HS-5 (cell line): ENCODE measurements at places on chromosomes 12 and 14.

GRCh38 chr14:59265808-59266207, 77.3 kb downstream of the DAAM1 start:
- no peak for DNase-seq

GRCh38 chr14:37588956-37589714, 5.9 kb downstream of the FOXA1 start:
- DNase-seq, result no peak

GRCh38 chr14:95536036-95536593, 1.3 kb downstream of the GLRX5 start:
- DNase-seq, result no peak

- DNase-seq, result no peak
Measured at GRCh38 chr12:96421014-96421413, 20.8 kb upstream of the CDK17 start.

- no peak for DNase-seq
Measured at GRCh38 chr14:93953263-93953662, 23.1 kb downstream of the ASB2 start.

- DNase-seq, result no peak
Measured at GRCh38 chr12:11712491-11712890, 63.0 kb downstream of the ETV6 start.

DNA sequence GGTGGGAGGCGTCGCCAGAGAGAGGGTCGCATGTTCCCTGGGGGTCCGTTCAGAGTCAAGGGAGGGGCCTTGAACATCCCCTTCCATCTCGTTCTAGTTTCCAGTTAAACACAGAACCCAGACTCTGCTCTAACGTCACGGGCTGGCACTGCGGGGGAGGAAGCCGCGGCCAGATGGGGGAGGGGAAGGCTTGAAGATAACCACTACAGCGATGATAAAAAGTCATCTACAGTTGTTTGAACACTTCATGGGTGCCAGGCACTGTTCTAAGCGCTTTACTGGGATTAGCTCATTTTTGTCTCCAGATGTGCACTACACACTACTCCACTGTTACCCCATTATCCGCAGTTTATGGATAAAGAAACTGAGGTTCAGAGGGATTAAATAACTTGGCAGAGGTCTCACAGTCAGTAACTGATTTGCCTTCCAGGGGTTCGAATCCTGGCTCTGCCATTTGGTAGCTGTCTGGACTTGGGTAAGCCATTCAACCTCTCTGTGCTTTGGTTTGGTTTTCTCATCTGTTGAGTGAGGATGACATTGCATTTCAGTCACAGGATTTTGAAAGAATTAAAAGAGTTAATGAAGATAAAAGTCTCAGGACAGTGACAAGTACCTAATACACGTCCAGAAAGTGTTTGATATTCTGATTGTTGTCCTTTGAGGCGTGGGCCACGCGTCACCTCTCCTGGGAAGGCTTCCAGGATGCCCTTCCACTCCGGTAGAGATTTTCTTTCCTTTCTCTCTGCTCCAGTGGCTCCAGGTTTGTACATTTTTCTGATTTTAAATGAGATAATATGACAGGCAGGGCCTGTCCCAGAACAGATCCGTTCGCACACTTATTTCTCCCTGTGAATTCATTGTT, 798 bp upstream of the RASAL1 start:
- DNase-seq, result no peak

DNA sequence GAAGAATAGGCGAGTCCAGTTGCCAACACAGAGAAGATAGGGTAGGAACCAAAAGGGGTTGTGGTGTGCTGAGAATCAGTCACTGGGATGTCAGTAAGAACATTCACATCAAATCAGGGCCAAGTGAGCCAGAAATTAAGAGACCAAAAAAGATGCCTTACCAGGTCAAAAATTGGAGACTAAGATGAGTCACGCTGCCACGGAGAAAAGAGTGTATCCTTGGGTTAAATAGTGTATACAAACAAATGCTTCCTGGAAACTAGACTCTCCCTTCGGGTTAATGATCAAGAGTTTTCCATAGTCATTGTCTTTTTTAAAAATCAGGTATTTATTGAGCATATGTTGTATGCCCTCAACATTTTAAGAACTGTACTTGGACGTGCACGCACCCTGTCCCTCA, 45.2 kb upstream of the BAZ1A start:
- DNase-seq, result no peak

DNA sequence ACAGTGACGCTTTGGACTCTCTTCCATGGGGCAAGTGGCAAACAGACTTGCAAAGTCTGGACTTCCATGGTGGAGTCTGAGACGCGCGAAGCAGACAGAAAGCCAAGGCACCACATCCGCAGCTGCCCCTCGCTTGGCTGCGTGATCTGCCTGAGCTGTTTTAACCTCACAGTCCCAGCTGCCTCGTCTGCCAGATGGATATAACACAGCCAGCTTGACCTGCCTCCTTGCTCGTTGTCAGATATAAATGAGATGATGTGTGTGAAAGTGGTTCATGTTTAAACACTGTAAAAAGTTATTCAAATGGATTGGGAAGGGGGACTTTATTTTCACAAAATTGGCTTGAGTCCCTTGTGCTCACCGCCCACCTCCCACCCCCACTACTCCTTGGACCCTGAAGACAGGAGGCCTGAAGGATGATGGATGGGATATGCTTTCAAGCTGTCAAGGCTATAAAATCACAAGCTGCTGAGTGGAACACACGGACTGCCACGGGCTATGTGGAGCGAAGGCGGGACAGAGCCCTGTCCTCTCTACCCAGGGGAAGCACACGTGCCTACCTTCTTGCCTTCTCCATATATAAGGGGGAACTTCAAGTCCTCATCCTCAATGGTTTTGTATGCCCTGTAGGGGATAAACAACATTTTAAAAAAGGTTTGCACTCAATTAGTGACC, 226.9 kb downstream of the MON2 start:
- DNase-seq, result no peak

DNA sequence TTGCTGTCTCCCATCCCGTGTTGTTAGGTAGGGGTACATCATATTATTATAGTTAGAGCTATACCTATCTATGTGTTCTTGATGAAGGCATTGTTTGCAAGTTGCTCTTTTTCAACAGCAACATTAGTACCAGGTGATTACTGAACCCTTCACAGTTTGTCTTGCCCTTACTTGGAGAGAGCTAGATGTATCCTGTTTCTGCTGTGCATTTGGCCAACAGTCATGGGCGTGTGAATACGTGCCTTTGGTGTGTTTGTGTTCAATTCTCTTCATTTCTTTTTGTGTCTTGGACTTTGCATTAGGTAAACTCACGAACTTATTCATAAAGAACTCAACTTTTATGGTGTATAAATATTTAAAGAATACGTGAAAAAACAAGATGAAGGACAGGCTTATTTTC, 14.3 kb downstream of the ARF6 start:
- no peak for DNase-seq

- DNase-seq, result no peak
Measured at GRCh38 chr12:1740161-1740948, 49.5 kb downstream of the ADIPOR2 start.

- DNase-seq, result no peak
Measured at GRCh38 chr14:55832974-55833373, 253.0 kb downstream of the KTN1 start.

DNA sequence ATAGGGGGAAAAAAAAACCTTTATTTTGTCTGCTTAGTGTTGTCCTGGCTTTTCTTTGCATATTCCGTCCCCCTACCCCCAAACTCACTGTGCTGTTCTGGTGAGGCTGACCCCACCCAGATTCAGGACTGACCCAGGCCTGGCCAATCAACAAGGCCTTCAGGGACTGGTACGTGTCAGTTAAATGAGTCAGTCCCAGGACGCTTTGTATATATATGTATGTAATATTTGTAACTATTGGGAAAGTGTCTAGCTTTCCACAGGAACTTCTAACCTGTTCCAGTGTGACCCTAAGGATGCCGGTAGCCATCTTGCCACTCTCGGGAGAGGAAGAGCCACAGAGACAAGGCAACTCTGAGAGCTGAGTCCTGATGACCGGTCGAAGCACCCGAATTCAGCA, 107.4 kb downstream of the VCPKMT start:
- no peak for DNase-seq

DNA sequence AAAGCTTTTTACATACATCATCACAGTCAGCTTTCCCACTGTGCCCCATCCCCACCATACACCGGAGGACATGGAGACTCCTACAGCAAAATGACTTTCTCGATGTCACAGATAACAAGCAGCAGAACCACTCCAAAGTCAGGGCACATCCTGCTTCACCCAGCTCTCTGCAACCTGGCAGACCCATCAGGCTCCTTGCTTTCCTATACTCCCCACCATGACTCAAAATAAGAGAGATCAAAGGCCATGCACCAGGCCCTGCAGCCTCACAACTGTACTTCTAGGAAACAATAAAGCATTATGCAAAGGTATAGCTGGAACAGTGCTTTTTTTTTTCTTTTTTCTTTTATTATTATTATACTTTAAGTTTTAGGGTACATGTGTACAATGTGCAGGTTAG, 187.4 kb downstream of the DPF3 start:
- no peak for DNase-seq

GRCh38 chr12:110465024-110465423, 3.0 kb downstream of the GPN3 start:
- no peak for DNase-seq

DNA sequence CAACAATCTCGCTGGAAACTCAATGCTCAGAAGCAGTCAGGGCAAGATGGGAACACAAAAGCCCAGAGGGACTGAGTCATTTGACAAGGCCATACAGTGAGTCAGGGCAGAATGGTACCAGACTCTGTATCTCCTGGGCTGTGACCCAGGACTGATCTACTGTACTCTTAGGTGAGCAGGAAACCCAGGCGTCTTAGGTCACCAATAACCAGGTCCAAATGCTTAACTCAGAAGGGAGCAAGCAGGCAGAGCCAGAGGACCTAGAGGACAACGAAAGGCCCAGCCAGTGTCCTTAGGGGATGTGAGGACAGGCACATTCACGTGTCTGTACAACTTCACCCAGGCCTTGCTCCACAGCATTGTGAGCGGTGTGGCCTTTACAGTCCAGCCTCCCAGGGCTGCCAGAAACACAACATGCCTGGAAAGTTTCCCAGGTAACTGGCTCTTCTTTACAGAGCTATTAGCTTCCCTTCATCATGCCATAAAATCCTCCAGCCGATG, 69.9 kb downstream of the ARL6IP4 start:
- no peak for DNase-seq

GRCh38 chr14:44952391-44953110, 9.2 kb downstream of the KLHL28 start:
- DNase-seq, result no peak
